ENCODE measurements at places on chromosomes 12 and 14.

- no peak for DNase-seq
Observed at GRCh38 chr12:102197789-102198188, at the start of gene PMCH. PMCH (minus strand) TSS chr12:102197833; CDS start chr12:102197770, 63 bp downstream.

GRCh38 chr12:60096727-60097126 lies 500.9 kb downstream of the SLC16A7 start:
- no peak for DNase-seq

DNA sequence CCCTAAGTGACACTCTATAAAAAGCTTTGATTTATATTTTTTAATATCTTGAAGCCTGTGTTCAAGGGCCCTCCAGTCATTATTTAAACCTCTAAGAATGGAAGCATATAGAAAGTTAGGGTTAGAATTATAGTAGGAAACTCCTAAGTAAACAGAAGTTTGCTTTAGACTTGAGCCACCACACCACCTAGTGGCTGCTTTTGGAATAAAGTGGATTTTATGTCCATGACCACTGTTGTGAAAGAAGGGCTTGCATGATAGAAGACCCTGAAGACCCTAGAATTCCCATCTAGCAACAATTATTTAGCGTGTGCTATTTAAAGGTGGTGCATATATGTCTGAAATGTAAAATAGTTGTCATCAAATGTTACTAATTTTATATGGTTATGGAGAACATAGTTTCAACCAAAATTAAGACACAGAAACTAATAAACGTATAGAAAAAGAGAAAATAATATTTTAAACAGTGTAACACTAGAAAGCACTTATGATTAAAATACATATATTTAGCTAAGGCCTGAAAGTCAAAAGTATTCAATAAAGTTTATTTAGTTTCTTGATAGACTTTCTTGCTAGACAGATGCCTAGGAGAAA lies 21.3 kb downstream of the LRRIQ1 start:
- DNase-seq: peak; percentile 21

DNA sequence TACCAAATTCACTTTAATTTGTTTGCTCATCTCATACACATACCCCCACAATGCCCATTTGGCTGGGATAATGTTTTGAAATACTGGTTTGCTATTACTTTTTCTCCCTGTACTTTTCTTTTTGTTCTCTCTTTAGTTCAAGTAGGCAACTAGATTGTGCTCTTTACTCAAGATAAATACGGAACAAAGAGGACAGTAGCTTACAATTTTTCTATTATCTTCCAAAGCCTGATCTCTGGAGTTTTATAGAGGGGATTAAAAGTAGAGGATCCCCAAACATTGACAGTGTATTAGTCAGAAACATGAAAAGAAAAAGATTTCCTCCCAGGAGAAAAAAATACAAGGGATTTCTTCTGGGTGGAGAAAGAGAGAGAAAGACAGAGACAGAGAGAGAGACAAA lies 102.1 kb upstream of the FSCB start:
- no peak for DNase-seq

GRCh38 chr12:113021500-113021899 lies 35.0 kb upstream of the DTX1 start:
- no peak for DNase-seq

GRCh38 chr14:58977366-58977765 lies 211.1 kb upstream of the DAAM1 start:
- DNase-seq: no peak

GRCh38 chr12:122228092-122228491 lies 2.2 kb upstream of the DIABLO start:
- no peak for DNase-seq

GRCh38 chr12:57150400-57151000 lies 3.1 kb upstream of the LRP1-AS start:
- no peak for DNase-seq

GRCh38 chr12:106729611-106730010 lies 44.9 kb upstream of the RIC8B start:
- DNase-seq: no peak

GRCh38 chr14:54610051-54610977 lies 43.4 kb downstream of the SAMD4A start:
- no peak for DNase-seq

DNA sequence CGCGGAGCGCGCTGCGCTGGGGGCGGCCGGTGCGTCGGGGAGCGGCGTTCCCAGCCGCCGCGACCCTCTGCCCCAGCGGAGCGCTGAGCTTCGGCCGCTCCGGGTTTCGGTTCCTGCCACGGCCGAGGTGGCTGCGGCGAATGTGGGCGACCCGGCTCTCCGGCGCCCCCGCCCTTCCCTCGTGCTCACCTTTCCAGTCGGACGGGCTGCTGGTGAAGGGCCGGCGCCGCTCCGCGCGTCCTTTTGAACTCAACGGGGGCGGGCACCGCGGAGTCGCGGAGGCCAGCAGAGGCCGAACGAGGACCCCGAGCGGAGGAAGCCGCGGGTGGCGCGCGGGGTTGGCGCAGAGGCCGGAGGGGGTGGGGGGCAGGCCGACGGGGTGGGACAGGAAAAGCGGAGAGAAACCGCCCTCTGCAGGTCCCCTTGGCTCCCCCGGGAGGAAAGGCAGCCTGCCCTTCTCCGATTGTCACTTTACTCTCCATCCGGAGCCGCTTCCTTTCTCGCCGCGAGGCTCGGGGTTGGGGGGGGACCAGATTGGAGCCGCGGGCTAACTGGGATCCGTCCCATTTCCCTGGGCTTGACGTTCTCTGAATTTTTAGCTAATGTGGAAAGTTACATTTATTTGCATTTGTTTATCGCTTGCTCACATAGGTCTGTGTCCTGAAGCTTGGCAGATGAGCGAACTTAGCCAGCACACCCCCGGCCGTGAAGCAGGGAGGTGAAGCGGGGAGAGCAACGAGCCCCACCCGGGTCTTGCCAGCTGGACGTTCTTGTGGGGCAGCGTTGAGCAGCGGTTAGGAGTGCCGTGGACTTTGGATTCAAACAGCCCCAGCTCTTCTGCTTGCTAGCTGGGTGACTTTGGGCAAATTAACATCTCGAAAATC lies at the start of gene SMAGP:
SMAGP (minus strand) TSS at position 349 of the 884 bp plus-strand sequence. CDS start 1,137 bp downstream, outside the sequence.
- DNase-seq: no peak

GRCh38 chr14:53950031-53950793 lies 6.4 kb downstream of the BMP4 start:
- no peak for DNase-seq

DNA sequence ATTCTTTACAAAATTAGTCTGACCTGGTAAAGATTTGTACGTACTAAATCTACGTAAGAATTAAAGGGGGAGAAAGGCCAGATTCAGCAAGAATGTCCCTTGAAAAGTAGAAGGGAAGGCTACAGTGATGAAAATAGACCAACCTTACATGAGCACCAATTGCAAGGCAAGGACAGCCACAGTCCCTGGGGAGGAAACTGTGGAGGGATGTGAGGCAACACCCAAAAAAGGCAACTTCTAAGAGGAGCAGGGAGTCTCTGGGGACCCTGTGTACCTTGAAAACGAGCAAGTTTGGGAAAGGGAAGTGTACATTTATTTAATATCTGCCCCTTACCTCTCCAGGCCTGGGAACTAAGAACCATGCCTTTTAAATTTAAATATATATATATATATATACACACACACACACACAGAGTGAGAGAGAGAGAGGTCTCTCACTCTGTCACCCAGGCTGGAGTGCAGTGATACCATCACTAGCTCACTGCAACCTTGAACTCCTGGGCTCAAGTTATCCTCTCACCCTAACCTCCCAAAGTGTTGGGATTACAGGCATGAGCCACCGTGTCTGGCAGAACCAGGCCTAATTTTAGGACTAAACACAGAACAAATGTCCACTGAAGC lies 56.4 kb downstream of the TMCC3 start:
- DNase-seq: no peak

- DNase-seq: no peak
Observed at GRCh38 chr12:68106660-68107059, 52.9 kb downstream of the IFNG start.

DNA sequence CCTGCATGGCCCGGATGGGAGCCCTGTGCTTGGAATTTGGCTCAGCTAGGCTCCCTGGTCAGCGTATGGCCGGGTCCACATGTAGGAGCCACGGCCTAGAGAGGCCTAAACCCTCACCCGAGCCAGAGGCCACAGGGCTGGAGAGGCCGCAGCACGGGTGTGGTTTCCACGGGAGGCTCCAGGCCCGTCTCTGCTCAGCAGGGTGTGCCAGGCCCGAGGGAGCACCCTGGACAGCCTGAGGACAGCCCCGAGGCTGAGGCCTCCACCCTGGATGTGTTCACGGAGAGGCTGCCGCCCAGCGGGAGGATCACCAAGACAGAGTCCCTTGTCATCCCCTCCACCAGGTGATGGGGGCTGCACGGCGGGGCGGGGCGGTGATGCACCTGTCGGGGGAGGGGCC lies 17.6 kb upstream of the TEX22 start:
- no peak for DNase-seq

GRCh38 chr14:49972131-49972671 lies 79.3 kb downstream of the ARF6 start:
- no peak for DNase-seq

DNA sequence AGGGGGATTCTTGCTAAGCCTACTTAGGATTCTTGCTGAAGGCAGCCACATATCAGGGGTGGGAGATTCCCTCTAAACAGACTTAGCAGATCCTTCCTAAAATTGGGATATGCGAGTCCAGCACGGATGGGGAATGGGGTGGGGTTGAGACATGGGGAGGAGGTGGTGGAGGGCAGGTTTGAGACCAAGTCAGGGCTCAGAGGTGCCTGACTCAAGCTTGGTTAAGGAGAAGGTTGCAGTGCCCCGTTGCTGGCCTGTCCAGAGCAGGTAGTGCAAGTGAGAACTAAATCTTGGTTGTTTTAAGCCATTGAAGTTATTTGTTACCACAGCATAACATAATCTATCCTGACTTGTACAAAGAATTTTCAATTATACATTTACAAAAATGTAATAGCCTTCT lies 359.7 kb downstream of the AACS start:
- DNase-seq: no peak

DNA sequence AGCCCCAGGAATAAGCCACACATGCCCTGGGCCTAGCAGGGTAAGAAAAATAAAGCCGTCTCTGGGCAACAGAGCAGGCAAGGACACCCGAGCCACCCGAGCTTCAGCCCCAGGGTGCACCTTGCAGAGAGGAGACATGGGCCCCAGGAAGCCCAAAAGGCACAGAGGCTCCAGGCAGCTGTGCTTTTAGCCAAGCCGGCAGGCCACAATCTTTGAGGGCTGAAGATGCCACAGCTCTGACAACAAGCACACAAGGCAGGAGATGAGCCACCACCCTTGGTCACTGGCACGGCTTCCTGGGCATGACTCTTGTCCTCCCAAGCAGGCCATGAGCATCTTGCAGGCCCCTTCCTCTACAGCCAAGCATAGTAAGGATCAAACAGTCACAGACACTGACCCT lies 86.3 kb downstream of the ITPK1 start:
- no peak for DNase-seq

DNA sequence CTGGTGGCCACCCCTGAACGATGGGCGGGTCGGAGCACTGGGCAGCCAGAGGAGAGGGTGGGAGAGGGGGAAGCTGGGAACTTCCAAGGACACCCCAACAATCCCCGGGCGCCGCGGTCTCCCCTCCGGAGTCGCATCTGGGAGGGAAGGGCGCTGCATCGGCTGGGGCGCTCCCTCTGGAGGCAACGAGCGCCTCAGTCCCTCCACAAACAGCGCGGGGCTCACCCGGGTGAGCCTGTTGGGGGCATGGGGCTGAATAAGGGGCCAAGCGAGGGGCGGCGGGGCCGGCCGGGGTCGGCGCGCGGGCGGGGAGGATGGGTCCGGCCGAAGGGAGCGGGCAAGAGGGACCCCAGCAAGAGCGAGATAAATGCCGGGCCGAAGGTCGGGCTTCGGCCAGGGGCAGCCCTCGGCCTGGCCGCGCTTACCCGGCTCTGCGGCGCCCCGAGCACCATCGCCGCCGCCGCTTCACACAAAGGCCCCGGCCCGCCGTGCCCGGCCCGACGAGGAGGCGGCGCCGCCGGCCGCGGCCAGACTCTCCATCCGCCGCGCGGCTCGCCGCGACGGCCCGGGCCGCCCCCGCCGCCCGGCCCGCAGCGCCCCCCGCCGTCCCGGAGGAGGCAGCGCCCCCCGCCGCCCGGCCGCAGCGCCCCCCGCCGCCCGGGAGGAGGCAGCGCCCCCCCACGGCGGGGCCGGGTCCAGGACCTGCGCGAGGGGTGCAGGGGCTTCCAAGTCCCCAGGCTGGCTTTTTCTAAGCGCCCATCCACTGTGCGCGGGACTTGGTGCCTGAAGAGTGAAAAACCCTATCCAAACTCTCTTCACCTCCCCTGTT lies at the start of gene ZBTB39:
ZBTB39 (minus strand) TSS at position 567 of the 829 bp plus-strand sequence. CDS start 1,629 bp downstream, outside the sequence.
- DNase-seq: peak; percentile 58

DNA sequence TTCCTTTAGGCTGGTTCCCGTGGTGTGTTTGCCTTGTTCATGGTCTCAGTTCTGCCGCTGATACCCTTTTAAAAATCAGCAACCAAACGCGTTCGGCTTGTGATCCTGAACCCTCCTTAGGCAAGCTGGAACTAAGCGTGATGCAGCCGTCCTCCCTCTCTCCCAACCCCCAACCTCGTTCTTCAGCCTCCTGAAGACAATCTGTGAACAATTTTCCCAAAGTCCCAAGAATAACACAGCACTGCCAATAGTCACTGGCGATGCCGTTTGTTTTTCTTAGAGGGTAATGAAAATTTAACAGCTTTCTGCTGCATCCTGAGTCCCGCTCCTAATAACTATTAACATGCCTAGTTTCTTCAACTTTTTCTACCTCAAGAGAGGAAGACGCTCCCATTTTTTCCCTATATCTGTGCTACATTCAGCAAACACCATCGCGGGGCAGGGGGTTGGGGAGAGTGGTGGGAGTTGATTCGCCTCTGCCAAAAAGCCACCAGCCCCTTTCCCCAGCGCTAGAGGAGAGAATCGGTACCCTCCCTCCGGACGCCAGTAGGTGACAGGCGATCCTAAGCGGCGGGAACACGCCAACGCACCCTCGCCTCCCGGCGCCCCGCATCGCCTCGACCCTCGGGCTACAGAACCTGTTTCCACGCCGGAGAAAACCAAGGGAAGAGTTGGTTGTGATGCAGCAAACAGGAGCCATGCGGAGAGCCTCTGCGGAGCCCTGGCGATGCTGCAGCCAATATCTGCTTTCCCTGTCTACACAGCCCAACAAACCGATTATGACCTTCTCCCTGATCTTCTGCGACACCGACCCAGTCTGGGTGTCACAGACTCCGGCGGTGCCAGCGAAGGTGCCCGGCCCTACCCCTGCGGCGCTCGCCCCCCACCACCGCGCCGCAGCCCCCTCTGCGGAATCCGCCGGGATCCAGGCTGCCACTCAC lies 752 bp downstream of the PRICKLE1 start:
- DNase-seq: no peak

DNA sequence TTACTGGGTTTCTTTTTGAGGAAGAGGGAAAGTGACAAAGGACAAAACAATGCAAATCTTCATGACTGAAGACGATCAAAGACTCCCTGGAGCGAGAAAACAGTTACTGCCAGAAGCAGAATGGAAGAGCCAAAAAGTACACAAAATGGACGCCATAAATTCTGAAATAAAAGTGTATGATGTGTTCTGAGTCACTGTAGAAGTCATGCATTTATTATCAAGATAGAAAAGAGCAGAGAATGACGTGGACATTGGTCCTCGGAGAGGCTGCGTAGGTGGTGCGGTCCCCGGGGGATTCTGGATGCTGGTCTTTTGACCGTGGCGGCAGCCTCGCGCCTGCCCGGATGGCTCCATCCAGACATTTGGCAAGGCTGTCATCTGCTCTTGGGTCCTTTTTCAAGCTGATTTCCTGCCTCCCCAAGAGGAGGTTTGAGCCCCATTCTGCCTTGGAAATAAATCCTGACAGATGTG lies 52.8 kb downstream of the C14orf132 start:
- no peak for DNase-seq
